Spleen (tissue), 13 donors: ENCODE measurements at places on chromosomes 7 and 10. TPM values are rescaled to one million over a fixed set of nuclear protein-coding genes. Genes with fewer than 3 reads are reported as not detected.

Gene OR2A12
- total RNA-seq: not detected

Gene AMPH
- total RNA-seq: 1.2 TPM

- DNase-seq: no peak
These were observed 23.6 kb downstream of the C7orf57 start for GRCh38 chr7:48058990-48059389.

GRCh38 chr10:14500172-14500765 is 169.5 kb upstream of the FRMD4A start:
- no peak for DNase-seq

DNA sequence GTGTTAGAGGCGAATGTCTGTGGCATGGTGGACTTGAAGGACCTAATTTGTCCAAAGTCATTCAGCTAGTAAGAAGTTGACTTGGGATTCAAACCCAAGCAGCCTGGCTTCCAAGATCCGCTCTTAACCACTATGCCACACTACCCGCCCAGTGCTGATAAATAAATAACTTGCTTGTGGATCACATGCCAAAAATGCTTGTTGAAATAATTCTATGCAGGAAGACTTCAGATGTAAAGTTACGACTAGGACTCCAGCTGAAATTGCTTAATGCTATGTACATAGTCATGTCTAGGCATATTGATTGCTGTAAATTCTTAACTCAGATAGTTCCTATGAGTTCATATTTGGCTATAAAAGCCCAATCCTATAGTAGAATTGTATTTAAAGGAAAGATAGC is 76.0 kb downstream of the PLXDC2 start:
- DNase-seq: no peak

GRCh38 chr10:93452143-93452542 is 30.0 kb downstream of the MYOF start:
- DNase-seq: no peak

- DNase-seq: peak; percentile 59
These were observed 417.9 kb downstream of the RPS24 start for GRCh38 chr10:78451592-78451991.

GRCh38 chr7:28830846-28831245 is 127.3 kb downstream of the TRIL start:
- no peak for DNase-seq
